ENCODE measurements at places on chromosomes 5 and 9. TPM values are rescaled to one million over a fixed set of nuclear protein-coding genes. Genes with fewer than 3 reads are reported as not detected.

The CDH6 gene
- 8.7 TPM for total RNA-seq

The TAL2 gene
- not detected for total RNA-seq

The FOXE1 gene
- not detected for total RNA-seq

The PPP3R2 gene
- not detected for total RNA-seq

The PCDHB10 gene
- 9.7 TPM for total RNA-seq

- DNase-seq = no peak
- H3K4me1 ChIP-seq = no peaks in the 10 kb centered on the region
- H3K27ac ChIP-seq = no peak overlapping the region
- no peaks in the 10 kb centered on the region for H3K27me3 ChIP-seq
- no peaks in the 10 kb centered on the region for H3K36me3 ChIP-seq
- H3K4me3 ChIP-seq = no peak overlapping the region
These were observed 30.3 kb upstream of the TEK start for GRCh38 chr9:27078685-27079084.

GRCh38 chr5:96863949-96864584 is 12.2 kb upstream of the ERAP2 start:
- DNase-seq = no peak
- no peaks in the 10 kb centered on the region for H3K4me1 ChIP-seq
- H3K4me3 ChIP-seq = no peak overlapping the region
- no peak overlapping the region for H3K27ac ChIP-seq
- H3K27me3 ChIP-seq = no peaks in the 10 kb centered on the region

DNA sequence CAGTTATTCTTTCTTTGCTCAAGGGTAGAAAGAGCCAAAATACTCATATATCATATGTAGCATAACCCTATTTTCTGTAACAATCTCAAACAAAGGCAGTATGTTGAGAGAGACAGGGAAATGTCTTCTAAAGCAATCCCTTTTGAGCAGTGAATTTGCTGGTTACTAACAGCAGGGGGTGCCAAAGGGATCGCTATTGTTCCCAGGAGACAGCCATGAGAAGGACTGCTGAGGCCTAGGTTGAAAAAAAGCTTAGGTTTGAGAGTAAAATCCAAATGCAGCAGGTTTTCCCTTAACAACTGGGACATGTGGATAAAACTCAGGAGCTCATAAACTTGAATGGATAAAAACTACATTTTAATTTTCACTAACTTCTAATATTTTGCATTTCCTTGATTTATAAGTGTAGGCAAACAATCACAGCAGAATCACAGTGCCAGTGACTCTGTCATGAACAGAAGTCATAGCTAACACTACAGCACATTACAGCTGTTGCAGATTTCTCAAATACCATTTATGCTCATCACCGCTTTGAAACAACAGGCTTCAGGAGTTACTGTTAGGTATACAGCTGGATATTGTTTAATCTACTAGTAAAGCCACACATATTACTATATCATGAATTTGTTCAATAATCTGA is 148.4 kb downstream of the MAPKAP1 start:
- peak; percentile 94 for DNase-seq
- H3K27me3 ChIP-seq = no peaks in the 10 kb centered on the region
- H3K36me3 ChIP-seq = peaks cover 5% of the 10 kb centered on the region
- peak overlapping the region; percentile 38 for H3K27ac ChIP-seq
- no peak overlapping the region for H3K4me3 ChIP-seq

GRCh38 chr9:76255781-76256455 is 138.3 kb downstream of the RFK start:
- DNase-seq = no peak
- no peaks in the 10 kb centered on the region for H3K27me3 ChIP-seq

DNA sequence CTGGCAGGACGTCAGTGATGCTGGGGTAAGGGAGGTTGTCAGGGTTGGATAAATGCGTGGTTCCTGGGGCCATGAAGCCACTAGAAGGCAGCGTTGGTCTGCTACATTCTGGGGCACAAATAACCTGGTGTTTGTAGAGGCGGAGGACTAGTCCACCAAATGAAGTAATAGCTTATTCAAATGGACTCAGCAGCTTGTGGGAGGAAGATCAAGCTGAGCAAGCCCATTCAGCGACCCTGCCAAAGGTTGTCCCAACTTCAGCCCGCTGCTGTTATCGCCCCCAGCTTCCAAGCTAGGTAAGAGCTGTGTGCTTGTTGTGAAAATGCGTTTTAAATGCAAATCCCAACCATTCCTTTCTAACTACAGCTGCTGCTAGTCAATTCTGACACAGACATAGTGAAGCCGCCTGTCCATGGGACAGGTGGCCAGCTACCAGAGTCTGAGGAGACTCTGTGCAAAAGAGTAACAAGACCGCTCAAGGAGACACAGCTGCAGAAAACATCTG is 7.6 kb upstream of the FAM240B start:
- no peaks in the 10 kb centered on the region for H3K36me3 ChIP-seq
- H3K27me3 ChIP-seq = no peaks in the 10 kb centered on the region
- peaks cover 7% of the 10 kb centered on the region for H3K4me1 ChIP-seq
- H3K4me3 ChIP-seq = peak overlapping the region; percentile 26
- peak overlapping the region; percentile 72 for H3K27ac ChIP-seq

GRCh38 chr5:126236994-126237393 is 186.2 kb upstream of the GRAMD2B start:
- H3K4me1 ChIP-seq = no peaks in the 10 kb centered on the region
- no peak overlapping the region for H3K27ac ChIP-seq
- DNase-seq = no peak
- H3K4me3 ChIP-seq = no peak overlapping the region
- H3K36me3 ChIP-seq = no peaks in the 10 kb centered on the region

DNA sequence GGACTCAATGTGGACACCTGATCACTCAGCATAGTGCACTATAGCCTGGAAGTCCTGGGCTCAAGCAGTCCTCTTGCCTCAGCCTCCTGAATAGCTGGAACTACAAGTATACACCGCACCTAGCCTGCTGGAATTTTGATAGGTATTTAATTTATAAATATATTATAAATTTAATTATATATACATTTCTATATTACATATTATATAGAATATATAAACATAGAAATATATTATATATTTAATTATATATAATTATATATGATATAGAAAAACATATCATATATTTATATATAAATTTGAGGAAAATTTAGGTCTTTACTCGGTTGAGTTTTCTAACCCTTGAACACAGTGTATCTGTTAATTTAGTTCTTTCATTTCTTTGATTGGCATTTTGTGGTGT is 15.2 kb upstream of the PSIP1 start:
- H3K27me3 ChIP-seq = no peaks in the 10 kb centered on the region
- H3K27ac ChIP-seq = no peak overlapping the region
- no peak overlapping the region for H3K4me3 ChIP-seq
- H3K4me1 ChIP-seq = no peaks in the 10 kb centered on the region
- H3K36me3 ChIP-seq = no peaks in the 10 kb centered on the region
